ENCODE measurements at places on chromosomes 2 and 18.

DNA sequence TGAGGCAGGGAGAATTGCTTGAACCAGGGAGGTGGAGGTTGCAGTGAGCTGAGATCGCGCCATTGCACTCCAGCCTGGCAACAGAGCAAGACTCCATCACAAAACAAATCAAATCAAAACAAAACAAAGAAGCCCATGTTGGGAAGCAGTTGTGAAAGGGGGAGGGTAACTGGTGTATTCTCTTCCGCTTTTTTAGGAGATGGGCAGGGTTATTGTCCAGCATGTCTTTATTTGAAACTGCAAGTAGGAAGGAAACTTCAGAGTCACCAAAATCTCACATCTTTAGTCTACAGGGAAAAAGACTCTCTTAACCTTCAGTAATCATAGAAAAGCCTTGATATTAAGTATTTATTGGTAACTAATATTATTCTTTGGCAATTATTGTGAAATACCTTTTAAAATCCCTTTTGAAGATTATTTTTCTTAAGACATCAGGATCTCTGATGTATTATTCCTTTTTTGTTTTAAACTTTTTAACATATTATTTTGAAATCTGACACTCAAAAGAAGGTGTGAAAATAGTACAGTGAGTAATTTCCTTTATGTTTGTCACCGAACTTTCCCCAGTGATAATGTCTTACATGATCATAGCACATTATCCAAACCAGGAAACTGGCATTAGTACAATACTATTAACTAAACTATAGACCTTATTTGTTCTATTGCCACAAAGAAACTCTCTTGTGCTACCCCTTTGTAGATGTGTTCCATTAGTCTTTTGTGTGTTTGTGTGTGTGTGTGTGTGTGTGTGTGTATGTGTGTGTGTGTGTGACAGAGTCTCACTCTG is 84.3 kb upstream of the LTBP1 start:
- DNase-seq: no peak

- DNase-seq: peak; percentile 2
Observed at GRCh38 chr2:182642328-182642727, 73.7 kb upstream of the DNAJC10 start.

DNA sequence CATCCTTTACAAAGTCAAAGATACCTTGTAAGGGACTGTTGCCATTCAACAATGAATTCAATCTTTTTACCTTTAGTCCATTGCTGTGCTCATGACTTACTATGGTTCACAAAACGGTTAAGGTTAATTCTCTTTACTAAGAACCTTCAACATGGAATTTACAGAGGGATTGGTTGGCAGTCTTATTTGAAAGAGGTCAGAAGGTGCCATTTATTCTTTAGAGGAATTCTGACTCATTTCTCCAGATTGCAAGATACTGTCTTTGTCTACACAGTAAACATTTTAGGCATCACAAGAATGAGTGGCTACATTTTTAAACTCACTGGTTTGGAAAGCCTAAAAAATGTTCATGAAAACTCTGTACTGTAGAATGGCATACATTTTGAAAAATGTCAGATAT is 17.4 kb downstream of the KCNH7 start:
- DNase-seq: no peak

GRCh38 chr18:24013051-24013450 is 1.5 kb upstream of the TTC39C start:
- DNase-seq: no peak

DNA sequence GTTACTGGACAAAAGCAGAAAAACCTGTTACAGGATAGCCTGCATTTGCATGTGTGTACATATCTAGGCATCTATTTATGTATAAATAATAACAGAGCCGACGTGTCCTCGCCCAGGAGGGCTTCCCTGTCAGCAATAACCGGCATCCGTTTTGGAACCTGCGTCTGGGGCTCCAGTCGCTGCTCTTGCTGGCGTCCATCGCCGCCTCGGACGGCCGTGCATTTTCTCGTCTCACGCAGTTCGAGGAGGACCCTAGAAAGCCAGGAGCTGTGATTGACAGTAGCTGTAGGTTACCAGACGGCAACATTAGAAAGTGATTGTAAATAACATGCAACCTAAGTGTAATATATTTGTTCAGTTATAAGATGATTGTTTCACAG is 132.6 kb downstream of the NFATC1 start:
- no peak for DNase-seq

GRCh38 chr2:46518861-46519260 is 39.5 kb downstream of the TMEM247 start:
- no peak for DNase-seq

DNA sequence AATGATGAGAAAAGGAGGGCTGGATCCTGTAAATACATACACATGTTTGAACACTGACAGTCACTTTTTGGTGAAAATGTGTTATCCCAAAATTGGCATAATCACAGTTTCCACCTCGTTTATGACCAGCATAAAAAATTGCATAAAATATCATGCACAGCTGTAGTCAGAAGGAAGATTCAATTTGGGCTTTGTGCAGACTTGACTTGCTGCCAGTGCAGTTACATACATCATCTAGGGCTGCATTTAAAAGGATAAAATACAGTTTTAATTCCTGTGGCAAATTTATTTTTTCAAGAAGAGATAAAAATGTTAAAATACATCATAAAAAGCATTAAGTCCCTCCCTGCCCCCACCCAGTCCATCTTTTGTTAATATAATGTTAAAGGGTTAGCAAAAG is 103.8 kb downstream of the VWC2L start:
- DNase-seq: no peak

- no peak for DNase-seq
Observed at GRCh38 chr18:36828157-36828629, 609 bp downstream of the TPGS2 start.

DNA sequence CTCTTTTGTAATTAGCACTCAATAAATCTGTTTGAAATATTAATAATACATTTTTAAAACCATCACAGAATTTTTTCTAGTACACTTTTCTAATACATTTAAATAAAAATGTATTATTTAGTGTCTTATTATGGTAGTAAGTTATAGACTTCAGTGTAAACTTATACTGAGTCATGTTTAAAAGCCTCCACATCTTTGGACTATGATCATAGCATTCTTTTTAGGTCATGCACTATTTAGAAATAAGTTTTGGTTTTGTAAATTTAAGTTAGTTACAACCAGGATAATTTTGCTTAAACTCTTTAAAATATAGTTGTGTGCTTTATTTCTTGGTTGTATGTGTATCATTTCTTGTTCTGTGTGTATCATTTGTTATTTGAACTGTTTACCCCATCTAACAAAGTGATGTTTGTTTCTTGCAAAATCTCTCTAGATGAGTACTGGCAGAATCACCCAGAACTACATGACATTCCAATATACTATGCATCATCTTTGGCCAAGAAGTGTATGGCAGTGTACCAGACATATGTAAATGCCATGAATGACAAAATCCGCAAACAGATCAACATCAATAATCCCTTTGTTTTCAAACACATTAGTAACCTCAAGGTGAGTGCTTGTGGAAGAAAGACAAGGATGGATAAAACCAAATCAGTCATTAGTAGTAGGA is 16.7 kb downstream of the CPSF3 start:
- DNase-seq: no peak

GRCh38 chr18:67265464-67266245 is 250.9 kb downstream of the DSEL start:
- DNase-seq: no peak

DNA sequence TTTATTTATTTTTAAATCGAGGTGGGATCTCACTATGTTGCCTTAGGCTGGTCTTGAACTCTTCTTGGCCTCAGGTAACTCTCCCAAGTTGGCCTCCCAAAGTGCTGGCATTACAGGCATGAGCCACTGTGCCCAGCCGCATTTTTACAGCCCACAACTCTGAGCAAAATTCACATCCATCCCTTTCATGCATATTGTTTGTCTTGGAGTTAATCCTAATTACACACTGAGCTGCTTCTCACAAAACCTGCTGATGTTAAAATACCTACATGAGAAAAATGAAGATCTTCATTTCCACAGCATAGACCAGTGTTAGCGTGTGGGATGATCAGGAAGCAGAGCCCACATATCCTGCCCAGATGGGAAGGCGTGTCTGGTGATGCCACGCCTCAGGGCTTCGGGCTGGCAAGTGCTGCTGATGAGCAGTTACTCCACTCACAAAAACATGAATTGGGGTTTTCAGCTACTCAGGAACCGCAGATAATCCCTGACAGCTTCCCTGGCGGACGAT is 14.6 kb downstream of the ITGB1BP1 start:
- DNase-seq: no peak

GRCh38 chr2:215863687-215864086 is 149.7 kb downstream of the MREG start:
- DNase-seq: no peak

- no peak for DNase-seq
Observed at GRCh38 chr18:78995740-78996395, 16.2 kb downstream of the SALL3 start.

DNA sequence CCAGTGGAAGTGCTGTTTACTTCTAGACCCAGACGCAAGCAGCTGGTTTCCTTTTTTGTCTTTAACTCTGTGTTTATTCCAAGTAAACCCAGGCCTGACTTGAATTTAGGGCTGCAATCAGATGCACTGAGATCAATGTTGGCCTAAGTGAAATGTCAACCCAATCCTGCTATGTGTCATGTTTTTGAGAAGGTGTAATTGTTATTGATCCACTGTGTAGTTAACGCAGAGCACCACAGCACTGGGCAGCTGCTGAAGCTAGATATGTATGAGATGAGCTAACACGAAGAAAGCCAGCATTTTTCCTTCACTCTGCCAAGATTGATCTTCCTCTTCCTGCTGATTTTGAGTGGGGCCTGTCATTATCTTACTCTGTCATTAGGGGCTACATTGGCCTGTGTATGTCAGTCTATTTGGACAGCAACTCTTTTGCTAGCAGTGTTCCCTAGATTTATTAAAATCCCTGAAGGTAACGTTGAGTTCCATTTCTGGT is 18.9 kb upstream of the DLX1 start:
- DNase-seq: no peak

- DNase-seq: no peak
Observed at GRCh38 chr18:73861771-73862170, 285.9 kb downstream of the FBXO15 start.

- no peak for DNase-seq
Observed at GRCh38 chr18:69951182-69951581, 3.5 kb upstream of the CD226 start.

GRCh38 chr2:170679607-170680079 is 35.5 kb upstream of the SP5 start:
- DNase-seq: no peak

GRCh38 chr2:54559593-54560145 is 103.5 kb downstream of the SPTBN1 start:
- peak; percentile 66 for DNase-seq

- DNase-seq: no peak
Observed at GRCh38 chr18:42941021-42941420, 174.5 kb downstream of the RIT2 start.

DNA sequence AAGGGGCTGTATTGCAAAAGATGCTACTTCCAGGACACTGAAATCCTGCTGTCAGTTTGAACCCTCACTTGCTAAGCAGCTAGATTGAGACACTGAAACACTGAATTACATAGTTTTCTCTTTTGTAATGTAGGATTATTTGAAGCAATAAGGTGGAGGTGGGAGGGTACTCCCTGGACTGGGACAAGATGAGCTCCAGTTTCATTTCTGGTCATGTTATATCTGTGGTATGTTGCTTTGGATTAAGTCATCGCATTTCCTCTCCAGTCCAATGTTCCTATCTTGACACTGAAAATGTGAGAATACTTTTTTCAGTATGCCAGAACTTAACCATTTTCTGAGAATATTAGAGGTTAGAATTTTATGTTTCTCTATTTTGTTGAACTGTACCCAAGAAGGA is 426.2 kb upstream of the MEX3C start:
- DNase-seq: no peak

- no peak for DNase-seq
Observed at GRCh38 chr18:78561757-78562510, 417.7 kb upstream of the SALL3 start.

DNA sequence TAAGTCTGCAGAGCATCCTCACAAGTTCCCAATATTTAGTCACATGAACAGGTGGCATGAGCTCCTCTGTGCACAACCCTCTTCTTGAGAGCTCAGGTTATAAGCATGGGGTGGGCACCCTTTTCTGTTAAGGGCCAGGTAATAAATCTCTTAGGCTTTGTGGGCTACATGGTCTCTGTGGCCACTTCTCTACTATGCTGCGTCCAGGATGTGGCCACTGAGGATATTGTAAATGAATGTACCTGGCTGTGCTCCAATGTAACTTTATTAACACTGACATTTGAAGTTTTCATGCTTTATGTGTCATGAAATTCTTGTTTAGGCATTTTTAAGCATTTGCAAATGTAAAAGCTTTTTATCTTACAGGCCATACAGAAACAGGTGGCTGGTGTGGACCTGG is 116.8 kb upstream of the ST6GAL2 start:
- DNase-seq: no peak

- DNase-seq: no peak
Observed at GRCh38 chr2:30181176-30181575, 34.4 kb downstream of the YPEL5 start.

- DNase-seq: no peak
Observed at GRCh38 chr2:232276733-232277313, 101.7 kb upstream of the ALPP start.

DNA sequence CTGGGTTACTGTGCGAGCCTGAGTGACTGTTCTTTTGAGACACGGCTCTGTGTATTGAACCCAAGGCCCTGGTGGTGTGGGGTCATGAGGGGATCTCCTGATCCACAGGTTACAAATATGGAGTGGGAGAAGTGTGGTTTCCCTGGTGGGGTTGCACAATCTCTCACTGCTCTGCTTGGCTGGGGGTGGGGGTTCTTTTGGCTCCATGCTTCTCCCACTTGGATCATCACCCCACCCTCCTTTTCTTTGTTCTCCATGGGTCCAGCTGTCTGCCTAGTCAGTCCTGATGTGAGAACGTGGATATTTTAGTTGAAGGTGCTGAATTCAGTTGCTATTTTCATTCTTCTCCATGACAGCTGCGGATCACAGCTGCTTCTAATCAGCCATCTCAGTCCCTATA is 37.8 kb downstream of the AGPS start:
- no peak for DNase-seq

DNA sequence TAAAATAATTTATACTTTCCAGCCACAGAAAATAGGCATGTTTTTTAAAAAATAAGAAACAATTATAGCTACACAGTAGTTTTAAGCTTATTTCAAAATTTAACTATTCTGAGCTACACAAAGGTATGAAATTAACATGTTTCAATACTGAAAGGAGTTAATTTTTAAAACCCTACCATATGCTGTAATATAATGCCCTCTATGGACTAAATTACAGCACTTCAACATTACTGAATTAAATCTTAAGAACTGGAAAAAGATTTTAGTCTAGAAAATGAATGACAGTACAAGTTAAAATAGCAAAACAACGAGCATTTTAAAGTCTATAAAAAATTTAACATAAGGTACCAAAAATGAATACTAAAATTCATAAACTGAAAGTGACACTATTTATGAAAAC is 36.3 kb downstream of the RTN4 start:
- no peak for DNase-seq

- no peak for DNase-seq
Observed at GRCh38 chr2:234630801-234631261, 133.9 kb upstream of the ARL4C start.

GRCh38 chr2:255195-255594 is 8.6 kb downstream of the SH3YL1 start:
- no peak for DNase-seq

All from HL-60 (cell line).